Prostate gland (tissue), 2 donors: ENCODE measurements at places on chromosomes 4 and X.

DNA sequence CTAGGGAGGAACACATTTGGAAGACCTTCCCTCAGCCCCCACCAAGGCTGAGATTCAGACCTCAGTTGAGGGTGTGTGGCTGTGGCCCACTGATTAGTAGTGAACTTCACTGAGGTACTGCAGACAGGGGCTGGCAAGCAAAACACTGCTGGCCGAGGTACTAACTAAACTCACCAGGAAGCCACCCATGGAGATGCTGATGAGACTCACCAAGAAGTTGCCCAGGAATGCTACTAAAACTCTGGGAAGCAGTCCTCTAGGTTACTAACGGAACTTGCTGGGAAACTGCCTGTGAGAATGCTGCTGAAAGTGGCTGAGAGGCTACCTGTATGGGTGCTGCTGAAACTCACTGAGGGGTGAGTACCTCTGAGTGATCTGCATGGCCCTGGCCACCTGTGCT, 372.4 kb upstream of the RPS6KA3 start:
- no peak for DNase-seq

DNA sequence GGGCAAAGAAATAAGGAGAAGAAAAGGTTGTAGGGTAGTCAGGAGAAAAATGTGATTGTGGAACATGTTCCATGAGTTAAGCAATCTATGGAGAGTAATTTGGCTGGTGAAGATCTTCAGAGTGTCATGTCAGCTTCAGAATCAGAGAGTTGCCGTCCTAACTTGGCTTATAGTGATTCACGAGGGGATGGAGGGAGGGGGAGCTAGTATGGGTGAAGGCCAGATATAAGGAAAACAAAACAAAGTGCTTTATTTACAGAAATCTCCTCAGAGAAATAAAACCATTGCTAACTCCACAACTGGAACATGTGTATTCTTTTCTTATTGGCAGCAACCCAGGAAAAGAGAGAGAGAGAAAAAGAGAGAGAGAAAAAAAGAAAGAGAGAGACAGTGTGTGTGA, 256.5 kb upstream of the NRK start:
- no peak for DNase-seq

- DNase-seq: no peak
Measured at GRCh38 chr4:117986321-117986720, 48.0 kb upstream of the NDST3 start.

DNA sequence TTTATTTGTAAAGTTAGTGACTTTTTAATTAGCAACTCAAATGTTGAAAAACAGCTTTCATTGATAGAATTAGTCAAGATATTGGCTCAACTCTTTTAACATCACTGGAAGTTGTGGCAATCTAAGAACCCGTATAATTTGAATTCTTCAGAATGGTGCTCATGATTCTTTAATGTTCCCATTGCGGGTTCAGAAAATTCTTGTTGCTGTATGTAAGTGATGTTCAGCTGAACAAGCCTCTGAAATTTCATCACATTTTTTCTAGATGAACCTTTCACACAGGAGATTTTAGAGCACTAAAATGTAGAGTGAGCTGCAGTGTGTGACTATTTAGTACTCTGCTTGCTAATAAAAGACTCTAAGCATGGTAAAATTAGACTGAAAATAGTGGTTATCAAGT, 1317.7 kb downstream of the FSTL5 start:
- DNase-seq: no peak

GRCh38 chrX:39688576-39689375, 409.0 kb downstream of the BCOR start:
- DNase-seq: peak; percentile 22

DNA sequence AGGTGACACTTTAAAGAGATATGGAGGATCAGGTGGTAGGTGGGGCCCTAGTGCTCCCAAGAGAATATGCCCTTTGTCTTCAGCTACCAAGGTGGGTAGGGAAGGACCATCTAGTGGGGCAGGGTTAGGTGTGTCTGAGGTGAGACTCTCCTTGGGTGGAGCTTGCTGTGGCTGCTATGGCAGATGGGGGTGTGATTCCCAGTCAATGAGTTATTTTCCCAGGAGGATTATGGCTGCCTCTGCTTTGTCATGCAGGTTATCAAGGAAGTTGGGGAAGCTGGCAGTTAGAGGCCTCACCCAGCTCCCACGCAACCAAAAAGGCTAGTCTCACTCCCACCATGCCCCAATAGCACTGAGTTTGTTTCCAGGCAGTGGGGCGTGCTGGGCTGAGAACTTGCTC, 18.0 kb upstream of the SPIN2A start:
- no peak for DNase-seq

DNA sequence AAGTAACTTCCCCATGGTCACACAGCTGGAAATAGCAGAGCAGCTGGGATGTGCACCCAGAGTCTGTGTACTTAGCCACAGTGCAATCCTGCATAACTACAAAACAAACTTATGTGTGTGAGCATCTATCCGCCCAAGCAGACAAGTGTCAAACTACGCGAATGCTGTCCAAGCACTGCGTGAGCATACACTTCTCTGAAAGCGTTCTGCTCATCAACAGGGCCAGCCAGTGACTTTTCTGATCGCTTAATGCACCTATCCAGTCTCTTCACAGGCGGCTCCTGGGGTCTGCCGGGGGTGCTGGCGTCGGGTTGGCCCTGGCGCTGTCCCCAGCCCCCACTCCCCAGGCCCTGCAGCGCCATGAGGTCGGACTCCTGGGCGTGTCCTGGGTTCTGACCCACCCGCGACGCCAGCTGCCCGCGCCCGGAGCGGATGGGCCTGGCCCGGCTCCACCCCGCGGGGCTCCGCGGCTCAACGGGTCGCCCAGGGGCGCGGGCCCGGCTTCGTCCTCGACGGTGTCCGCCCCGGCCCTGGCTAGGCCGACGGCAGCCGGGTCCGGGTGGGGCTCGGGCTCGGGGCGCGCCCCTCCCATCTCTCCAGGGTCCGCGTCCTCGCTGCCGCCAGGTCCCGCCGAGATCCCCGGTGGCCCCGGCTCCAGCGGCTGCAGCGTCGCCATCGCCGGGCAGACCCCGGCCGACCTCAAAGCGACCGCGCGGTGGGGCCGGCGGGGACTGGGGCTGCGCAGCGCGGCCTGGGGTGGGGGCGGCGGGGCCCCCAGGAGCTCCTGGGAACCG, 1.3 kb upstream of the ZNF141 start:
- DNase-seq: no peak

GRCh38 chr4:80058740-80059139, 14.3 kb downstream of the ANTXR2 start:
- no peak for DNase-seq

DNA sequence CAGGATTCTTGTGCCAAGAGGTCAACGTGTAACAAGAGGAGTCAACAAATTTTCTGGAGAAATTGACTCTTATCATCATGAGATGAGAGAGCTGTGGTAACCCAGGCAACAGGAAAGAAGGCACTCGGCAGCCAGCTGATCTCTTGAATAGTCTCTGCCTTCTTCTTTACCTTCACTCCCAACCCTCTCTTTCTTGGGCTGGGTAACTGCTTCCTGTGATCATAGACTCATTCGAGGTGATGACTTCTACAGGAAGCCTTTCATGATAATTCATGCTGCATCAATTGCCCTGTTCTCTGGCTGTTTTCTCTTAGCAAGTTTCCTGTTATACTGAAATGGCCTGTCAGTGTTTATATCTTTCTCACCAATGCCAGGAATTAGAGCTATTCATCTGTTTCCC, 70.8 kb upstream of the FSTL5 start:
- no peak for DNase-seq

DNA sequence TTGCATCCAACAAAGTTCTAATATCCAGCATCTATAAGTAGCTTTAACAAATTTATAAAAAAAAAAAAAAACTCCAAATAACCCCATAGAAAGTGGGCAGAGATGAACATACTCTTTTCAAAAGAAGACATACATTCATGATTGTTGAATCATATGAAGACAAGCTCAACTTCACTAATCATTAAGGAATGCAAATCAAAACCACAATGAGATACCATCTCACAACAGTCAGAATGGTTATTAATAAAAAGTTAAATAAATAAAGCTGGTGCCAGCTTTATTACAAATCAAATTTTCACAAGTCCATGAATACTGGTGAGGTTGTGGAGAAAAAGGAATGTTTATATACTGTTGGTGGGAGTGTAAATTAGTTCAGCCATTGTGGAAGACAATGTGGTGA, 592.0 kb downstream of the IQCM start:
- no peak for DNase-seq

GRCh38 chrX:153802513-153803045, 8.1 kb downstream of the SSR4 start:
- no peak for DNase-seq

GRCh38 chr4:5932035-5932568, 39.2 kb upstream of the CRMP1 start:
- DNase-seq: no peak

DNA sequence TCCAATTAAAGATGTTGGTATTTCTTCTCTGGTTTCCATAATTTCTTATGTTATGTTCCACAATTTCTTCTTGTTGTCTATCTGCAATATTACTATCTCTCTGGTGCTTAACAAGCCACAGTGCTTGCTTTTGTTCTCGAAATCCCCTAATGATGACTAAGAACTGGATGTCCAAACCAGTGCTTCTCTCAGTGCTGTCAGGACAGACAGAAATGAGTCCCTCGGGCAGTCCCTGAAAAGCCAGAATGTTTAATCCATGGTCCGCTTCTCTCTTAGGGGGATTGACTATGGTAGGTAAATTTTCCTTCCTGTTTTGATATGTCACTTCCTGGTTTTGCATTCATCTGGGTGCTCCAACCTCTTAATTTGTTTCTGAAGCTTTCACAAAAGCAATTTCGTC, 321.6 kb upstream of the PCDH10 start:
- no peak for DNase-seq

- peak; percentile 47 for DNase-seq
Measured at GRCh38 chr4:151541389-151542071, 132.6 kb downstream of the FHIP1A start.

GRCh38 chrX:9562851-9563250, 98.0 kb downstream of the TBL1X start:
- peak; percentile 20 for DNase-seq

DNA sequence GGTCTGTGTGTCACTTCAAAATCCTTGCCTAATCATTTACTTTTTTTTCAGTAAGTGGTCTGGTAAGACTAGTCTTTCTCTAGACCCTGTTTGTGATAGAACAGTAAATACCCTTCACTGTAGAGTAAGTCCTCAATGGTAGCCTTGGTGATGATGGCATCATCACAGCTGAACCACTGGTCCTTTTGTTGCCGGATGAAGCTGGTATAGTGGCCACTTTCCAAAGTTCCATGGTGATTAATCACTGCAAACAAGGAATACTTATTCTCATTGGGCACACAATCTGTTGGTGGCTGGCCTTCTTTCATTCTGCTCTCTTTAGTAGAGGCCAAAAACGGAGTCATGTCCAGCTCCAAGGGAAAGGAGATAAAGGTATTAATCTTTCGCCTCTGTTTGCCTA, 2.9 kb downstream of the USP51 start:
- DNase-seq: no peak

- DNase-seq: no peak
Measured at GRCh38 chrX:10190367-10190766, 33.6 kb downstream of the CLCN4 start.

DNA sequence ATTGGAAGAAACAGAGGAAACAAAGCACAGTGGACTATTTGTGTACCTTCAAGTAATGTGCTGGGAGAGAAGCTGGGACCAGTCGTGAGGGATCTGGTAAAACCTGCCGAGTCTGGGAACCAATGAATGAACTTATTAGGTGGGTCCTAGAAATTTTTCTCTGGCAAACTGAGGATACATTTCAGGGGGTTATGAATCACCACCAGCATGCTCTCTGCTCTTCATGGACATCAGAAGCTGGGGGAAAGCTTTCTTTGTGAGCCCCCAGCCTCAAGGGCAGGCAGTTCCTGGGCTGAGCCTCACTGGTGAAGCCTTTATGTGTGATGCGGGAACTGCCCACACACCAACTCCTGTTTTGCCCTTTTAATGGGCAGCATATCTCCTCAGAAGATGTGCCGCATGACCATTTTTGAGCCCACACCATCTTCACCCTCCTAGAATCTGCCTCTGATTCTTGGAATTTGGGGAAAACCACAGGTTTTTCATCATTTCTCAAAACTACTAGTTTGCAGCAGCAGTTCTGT, 95.4 kb upstream of the ENPP6 start:
- no peak for DNase-seq
